Activated T-cell treated with anti-CD3 and anti-CD28 coated beads, Interleukin-2, amount 50 U/mL, for 72 hours (primary cell): ENCODE measurements at places on chromosomes 2 and 18. TPM values are rescaled to one million over a fixed set of nuclear protein-coding genes. Genes with fewer than 3 reads are reported as not detected.

GRCh38 chr2:202609381-202610145 is 25.2 kb upstream of the FAM117B start:
- peak; percentile 25 for DNase-seq

GRCh38 chr2:179606141-179606540 is 255.3 kb downstream of the ZNF385B start:
- no peak for DNase-seq

DNA sequence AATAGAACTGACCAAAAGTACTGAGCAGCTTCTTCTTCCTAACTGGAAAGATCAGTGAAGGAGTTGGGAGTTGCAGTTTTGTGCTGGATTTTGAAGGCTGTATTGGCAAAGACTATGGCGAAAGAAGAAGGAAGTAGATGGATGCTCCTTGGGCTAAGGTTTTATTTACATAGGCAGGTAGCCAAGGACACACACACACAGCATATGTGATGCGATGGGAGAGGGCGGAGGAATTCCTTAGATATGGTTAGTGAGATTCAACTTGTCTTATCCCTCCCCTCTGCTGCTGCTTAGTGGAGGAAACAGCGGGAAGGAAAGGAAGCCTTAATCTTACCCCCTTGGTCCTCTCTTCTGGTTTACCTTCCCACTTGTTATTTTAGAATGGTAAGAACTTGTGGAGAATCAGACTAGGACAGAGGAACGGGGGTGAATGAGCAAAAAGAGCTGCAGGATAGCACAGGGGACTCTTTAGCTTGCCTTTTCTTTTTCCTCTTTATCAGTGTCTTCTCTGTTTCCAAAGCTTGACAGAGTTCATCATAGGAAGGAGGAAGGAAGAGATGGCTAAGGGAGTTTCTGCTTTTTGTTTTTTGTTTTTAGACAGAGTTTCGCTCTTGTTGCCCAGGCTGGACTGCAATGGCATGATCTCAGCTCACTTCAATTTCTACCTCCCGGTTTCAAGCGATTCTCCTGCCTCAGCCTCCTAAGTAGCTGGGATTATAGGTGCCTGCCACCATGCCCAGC is 87.9 kb downstream of the OSBPL6 start:
- DNase-seq, result no peak

GRCh38 chr2:32745191-32745590 is 117.3 kb downstream of the TTC27 start:
- no peak for DNase-seq

GRCh38 chr2:83517727-83518368 is 941.2 kb downstream of the SUCLG1 start:
- DNase-seq, result no peak

GRCh38 chr2:210315015-210315788 is at the start of gene MYL1:
Gene MYL1, minus strand, starts transcription at chr2:210315174. Its CDS starts 132 bp downstream, at chr2:210315042.
- DNase-seq, result no peak

DNA sequence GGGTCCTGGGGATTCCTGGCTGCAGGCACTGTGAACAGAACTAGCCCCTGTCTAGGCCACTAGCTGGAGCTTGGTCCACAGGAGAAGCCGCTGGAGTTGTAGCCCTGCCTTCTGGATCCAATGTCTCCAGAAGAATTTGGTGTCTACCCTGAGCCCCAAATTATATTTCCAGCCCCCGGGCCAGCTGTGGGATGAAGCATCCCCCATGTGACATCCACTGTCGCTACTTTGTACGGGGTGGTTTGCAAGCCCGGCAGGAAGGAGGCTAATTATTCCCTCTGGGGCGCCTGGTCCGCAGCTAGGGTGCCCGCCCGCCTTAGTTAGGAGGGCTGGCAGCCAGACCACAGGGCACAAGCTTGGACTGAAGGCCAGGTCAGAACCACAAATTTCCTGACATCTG is 106.5 kb downstream of the SMAD7 start:
- DNase-seq, result no peak

DNA sequence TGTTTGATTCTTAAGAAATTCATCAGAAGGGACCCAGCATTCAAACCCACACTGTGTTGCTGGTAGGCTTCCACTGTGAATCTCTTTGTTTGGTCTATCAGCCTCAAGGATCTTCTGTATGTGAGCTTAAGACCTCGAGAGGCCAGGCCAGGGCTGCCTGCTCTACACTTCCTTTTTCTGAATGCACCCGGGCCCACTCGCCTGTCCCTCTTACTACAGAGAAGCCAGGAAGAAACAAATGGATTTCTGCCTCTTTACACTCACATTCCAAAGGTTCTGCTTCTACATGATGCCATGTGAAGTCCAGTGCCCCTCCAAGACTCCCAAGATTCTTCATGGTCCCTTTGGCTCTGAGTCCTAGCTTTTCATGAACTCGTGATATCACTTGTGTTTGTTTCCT is 25.4 kb upstream of the MRPL19 start:
- no peak for DNase-seq

DNA sequence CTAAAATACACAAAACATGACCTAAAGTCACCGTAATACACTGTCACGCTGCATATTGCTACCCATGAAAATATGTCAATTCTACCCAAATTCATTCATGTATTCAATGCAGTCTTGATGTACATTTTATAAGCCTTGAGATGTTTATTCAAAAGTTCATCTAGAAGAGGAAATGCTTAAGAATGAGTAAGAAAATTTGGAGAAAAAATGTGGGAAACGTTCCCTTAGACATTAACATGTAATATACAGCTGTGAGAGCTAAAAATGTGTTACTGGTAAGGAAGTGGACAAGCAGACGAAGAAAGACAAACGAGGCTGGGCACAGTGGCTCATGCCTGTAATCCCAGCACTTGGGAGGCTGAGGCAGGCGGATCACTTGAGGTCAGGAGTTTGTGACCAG is 37.3 kb downstream of the THAP4 start:
- DNase-seq, result no peak

- peak; percentile 14 for DNase-seq
These were observed 22.6 kb upstream of the BCL2 start for GRCh38 chr18:63342206-63342605.

IL37 gene
- total RNA-seq, result not detected

CCDC102B gene
- 3.3 TPM for total RNA-seq

WDCP gene
- 14.9 TPM for total RNA-seq

INHBB gene
- total RNA-seq, result not detected

GAL3ST2 gene
- total RNA-seq, result 0.53 TPM

IL36RN gene
- total RNA-seq, result not detected
